ENCODE measurements at places on chromosomes 2 and 18.

DNA sequence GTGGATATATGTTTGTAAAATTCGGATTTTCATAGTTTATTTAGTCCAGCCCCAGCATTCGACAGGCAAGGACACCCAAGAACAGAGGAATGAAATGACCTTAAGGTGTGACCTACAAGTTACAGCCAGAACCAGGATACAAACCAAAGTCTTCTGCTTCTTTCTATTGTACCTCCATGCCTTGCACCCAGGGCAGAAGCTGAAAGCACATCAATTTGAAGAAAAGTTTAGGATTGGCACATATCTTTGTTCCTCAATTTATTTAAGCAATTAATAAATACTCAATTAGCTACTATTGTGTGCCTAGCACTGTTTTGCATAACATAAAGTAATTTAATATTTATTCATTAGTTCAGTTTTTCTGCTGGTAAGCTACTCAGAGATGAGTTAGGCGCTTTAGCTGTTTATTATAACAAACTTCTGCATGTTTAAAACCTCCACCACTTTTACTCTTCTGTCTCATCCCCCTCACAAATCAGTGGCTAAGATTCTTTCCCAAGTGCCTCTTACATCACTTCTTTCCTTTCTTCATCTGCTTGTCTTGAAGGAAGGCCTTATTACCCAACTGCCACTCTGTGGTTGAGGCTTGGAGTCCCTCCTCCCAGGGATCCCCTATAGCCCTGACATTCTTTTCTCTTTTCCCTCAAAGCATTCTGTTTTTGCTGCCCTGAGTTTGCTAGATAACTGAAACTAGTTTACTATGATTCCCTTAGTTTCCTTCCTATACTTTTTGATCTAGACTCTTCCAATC, 37.1 kb upstream of the DARS1 start:
- no peak for DNase-seq

DNA sequence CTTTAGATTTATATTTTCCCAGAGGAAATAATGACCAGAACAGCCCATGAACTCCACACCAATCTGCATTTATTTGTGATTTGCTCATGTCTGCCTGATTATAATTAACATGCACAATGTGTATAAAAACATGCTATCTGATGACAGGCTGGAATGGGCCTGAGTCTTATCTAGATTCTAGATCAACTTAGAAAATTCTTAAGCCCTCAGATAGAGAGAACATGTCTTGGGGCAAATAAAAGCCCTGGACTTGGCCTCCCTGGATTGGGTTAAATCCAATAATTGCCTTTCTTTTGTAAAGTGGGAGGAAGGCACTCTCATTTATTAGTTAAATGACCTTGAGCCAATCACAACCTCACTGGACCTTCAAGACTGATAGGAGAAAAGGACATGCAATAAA, 61.8 kb downstream of the EVA1A start:
- no peak for DNase-seq

GRCh38 chr2:224017957-224018356, 21.1 kb downstream of the SERPINE2 start:
- DNase-seq = no peak

GRCh38 chr2:33316328-33316727, 160.1 kb upstream of the RASGRP3 start:
- no peak for DNase-seq

- no peak for DNase-seq
Observed at GRCh38 chr18:75214766-75215510, 4.3 kb downstream of the TSHZ1 start.

DNA sequence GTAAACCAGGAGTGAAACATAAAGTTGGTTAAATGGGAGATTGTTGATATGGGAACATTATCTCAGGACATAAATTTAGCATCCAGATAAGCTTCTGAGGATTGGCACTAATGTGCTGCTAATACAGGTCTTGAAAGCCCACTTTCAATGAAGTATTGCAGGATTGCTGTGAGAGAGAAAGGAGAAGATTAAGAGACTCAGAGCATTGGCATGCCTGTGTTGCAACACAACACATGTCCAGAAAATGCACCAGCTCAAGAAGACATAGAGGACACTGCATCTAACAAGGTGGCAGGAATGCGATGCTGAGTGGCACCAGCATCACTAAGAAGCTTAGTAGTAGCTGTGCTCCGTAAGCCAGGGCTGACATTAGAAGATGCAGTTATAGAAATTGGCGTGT, 728.9 kb downstream of the SUCLG1 start:
- DNase-seq = no peak

DNA sequence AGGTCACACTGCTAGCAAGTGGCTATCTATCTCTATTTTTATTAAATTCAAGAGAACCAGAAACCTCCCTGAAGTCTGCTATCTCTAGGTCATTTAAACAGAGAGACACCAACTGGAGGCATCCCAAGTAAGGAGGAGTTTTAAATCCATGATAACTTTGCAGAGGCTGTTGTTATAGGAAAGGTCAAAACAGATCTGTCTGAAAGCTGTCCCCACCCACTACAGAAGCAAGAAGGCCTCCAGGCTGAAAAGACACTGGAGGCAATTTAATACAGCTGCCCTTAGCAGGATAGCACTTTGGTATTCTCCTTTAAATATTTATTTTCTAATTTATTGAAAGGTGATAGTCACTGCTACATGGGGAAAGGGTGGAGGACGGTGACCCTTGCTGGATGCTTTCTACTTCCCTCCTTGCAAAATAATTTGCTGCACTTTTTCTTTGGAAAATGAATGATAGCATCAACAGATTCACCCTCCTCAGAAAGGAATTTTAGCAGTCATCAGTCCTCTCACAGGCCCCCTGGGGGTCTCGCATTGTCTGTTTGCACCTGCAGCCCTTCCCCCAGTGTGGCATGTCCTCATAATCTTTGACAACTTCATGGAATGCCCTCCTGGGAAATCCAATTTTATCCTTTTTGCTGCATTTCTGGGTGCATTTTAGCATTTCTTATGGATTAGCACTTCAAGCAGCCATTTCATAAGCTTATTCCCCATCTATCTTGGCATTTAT, 429.5 kb upstream of the TNP1 start:
- DNase-seq = no peak

DNA sequence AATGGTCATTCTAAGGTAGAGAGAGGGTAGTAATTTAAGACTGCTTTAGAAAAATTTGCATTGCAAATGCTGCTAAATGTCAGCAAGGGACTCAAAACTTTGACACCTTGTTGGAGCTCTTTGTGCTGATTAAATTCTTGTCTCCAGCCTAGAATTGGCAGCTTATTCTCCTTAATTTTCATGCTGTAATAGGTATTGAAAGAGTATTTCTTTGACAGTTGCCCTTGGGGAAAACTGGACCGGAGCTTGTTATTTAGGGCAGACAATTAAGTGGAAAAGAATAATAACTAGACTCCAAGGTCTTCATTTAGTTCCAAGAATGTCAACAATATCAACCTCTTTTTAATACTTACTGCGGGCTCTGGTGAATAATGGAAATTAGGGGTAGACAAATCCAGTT, 264.0 kb downstream of the TPGS2 start:
- DNase-seq = no peak

DNA sequence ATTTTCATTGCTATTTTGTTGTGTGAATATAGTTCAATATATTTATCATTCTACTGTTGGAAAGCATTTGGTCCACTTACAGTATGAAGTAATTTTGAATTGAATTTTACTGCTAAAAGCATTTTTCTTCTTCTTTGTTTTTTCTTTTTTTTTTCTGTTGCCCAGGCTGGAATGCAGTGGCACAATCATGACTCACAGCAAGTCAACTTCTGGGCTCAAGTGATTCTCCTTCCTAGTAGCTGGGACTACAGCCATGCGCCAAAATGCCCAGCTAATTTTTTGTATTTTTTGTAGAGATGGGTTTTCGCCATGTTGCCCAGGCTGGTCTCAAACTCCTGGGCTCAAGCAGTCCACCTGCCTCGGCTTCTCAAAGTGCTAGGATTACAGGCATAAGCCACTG, 2.4 kb upstream of the ETAA1 start:
- DNase-seq = no peak

GRCh38 chr2:162579169-162579568, 235.2 kb downstream of the GCA start:
- no peak for DNase-seq

GRCh38 chr2:238528953-238529781, 102.4 kb downstream of the ASB1 start:
- DNase-seq = no peak

All from T-helper 9 cell (primary cell).